ENCODE measurements at places on chromosomes 1 and 21. TPM values are rescaled to one million over a fixed set of nuclear protein-coding genes. Genes with fewer than 3 reads are reported as not detected.
A peak's percentile ranks its signal among the peaks of the same experiment; 100 is the strongest.

GRCh38 chr21:34011660-34012059, 61.7 kb upstream of the MRPS6 start:
- no peak for DNase-seq

Gene LCE1C
- not detected for total RNA-seq

- peak; percentile 58 for DNase-seq
Measured at GRCh38 chr1:147821883-147822282, 61.5 kb upstream of the GJA5 start.

- no peak for DNase-seq
Measured at GRCh38 chr1:184860985-184861754, 106.5 kb upstream of the EDEM3 start.

Gene PCP4L1
- total RNA-seq: not detected

Gene SDC3
- total RNA-seq: 26.8 TPM

Gene KLHDC8A
- not detected for total RNA-seq

- DNase-seq: peak; percentile 7
Measured at GRCh38 chr1:231241750-231242149, 738 bp downstream of the GNPAT start.

Gene CEP104
- total RNA-seq: 24.9 TPM

DNA sequence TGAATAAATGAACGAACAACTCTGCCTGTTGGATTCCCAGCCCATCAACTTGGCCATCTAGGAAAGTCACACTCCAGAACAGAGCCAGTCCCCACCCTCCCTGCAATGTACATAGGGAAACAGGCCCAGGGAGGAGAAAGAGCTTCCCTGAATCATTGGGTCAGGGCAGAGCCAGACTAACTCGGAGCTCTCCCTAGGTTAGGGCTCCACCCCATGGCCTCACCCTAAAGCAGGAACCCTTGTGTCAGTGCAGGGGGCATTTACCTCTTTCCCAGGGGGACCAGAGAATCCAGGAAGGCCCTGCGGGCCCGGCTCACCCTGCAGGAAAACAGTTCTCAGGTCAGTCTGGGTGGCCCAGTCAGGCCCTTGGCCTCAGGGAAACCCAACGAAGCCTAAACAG, 11.6 kb downstream of the COL9A2 start:
- DNase-seq: peak; percentile 27

DNA sequence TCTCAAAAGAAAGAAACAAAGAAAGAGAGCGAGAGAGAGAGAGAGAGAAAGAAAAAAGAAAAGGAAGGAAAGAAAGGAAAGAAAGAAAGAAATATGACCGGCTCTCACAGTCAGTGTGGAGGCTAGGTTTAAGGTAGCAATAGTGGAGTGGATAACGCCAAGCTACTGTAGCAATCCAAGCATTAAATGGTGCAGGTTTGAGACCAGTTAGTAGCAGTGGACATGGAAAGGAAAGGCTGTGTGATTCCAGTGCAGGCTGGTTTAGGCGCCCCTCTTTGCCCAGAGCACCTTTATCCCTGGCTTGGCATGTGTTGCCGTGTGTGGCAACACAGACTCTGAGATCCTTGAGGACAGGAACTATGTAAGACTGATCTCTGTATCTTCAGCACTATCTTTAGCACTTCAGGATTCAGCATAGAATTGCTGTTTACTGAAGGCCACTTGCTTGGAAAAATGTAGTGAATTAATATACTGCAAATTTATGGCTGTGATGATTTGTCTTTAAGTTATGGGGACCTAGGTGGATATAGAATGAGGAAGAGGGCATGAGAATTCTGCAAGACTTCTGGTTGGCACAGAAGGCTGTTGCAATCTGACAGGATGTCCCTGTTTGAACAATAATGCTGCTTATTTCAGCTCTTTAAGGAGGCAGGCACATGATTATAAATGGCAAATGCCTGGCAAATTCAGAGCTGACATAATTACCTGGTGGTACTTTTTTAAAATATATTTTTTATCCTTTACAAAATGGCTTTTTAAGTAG, 10.8 kb upstream of the OSBPL9 start:
- no peak for DNase-seq

DNA sequence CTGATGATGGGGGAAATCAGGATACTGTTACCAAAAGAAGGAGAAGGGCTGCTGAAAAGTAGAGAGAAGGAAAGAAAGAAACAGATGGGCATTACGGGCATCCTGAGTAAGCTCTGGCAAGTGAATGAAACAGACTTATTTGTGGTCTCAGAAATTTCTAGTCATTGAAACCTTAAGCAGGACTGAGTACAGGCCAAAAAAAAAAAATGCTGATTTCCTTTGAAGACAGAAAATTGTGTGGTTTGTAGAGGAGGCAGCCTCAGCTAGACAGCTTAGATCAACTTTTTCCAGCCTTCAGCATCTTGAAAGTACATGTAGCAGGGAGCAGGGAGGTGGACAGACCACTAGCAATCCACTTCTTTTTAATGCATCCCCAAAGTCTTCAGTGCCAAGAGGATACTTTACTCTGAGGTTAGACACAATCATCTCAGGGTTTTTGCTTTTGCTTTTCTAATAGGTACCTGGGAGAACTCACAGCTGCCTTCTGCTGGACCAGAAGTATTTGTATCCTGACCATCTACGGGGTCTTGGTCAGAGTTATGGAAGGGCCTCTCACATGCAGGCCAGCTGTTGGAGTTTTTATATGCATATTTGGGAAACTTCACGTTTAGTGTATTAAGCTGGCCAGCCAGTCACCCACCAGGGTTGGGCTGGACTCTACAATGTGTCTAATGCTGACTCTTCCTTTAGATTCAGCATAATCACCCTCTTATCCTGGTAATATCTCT, 10.6 kb upstream of the CAPZB start:
- peak; percentile 56 for DNase-seq

Gene HAPLN2
- total RNA-seq: not detected

Gene PLA2G2D
- not detected for total RNA-seq

- no peak for DNase-seq
Measured at GRCh38 chr21:36193200-36193599, 36.6 kb downstream of the DOP1B start.

DNA sequence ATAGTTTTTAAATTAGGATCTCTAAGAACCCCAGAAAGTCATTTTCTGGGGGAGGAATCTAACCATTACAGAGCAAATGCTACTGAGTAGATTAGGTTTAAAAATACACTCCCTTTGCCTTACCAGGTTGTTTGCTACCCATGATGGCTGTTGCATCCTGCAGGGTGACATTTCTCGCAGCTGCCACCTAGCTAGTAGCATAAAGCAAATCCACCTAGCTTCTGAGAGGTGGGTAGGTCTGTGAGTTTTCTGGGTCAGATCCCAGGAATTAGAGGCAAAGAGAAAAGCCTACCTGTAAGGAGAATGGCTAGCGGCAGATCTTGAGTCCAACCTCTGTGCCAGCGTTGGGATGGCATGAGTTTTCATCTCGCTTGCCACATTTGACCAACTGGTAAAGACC, 95.9 kb downstream of the DAB1 start:
- DNase-seq: no peak

DNA sequence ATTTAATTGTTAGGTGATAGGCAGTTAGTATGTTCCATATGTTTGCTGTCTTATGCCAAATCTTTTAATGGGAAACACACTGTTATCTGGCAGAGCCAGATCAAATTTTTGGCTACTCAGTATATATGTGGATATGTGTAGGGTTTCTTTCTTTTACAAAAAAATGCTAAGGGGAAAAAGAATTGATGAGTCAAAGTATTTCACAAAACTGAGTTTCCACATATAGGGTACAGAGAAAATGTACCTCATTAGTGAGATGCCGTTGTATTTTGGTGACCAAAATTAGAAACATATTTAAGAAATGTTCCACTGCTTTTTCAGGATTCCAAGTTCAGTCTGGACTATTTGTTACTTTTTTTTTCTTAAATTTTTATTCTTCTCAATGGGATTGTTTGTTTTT, 201.2 kb upstream of the PTGFR start:
- peak; percentile 61 for DNase-seq

Gene CD1C
- not detected for total RNA-seq

DNA sequence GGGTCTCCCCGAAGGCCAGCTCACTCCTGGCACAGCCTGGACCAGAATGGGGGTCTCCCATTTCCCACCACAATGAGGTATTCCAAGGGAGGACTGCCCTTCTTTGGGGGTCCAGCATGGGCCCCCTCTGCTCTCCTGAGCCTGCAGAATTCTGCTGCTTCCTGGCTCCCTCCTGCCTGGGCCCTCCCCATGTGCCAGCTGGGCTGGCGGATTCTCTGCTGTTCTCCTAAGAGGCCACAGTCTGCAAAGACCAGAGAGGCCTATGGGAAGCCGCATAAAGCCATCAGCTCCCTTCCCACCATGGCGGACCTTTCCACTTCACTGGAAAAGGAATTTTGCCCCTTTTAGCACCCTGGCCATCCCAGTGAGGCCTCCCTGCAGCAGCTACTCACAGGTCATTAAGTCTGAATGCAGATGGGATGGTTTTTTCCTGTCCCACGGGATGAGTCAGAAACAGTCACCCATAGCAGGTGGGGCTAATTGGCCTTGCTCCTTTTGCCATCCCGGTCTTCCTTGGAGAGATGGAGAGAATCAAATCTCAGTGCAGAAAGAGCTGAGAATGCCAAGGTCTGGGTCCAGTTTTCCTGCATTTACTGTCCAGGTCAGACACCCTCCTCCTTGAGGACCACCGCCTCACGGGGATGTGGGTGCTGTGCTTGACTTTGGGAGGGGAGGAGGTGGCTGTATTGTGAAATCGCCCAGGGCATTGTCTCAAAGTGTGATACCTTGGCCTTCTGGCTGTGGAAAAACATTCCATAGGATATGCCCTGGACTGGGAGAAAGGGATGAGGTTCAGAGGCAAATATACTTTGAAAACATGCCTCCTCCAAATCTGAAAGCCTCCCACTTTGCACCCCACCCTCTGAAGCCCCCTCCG, 23.2 kb downstream of the MYBPH start:
- peak; percentile 39 for DNase-seq

DNA sequence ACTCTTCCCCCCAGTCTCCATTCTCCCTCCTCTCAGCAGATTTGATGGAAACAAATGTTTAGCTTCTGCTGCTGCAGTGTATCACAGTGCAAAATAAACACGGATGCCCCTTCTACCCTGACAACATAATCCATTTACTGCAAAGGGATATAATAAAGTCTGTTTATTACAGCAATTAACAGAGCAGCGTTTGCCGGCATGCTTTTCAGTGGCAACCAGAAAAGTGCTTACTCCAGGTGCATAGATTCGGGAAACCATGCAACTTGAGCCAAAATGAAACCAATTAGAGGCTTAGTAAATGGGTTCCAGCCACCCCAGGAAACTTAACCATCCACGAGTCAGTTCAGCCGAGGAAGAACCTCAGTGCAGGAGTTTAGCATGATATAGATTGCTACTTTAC, 12.9 kb upstream of the LEMD1 start:
- no peak for DNase-seq

- DNase-seq: no peak
Measured at GRCh38 chr1:215660259-215660658, 93.2 kb downstream of the KCTD3 start.

GRCh38 chr1:163864207-163864606, 542.5 kb downstream of the NUF2 start:
- peak; percentile 17 for DNase-seq
